ENCODE measurements at places on chromosomes 6 and 20.

GRCh38 chr6:159862103-159862502 is 28.7 kb upstream of the MAS1 start:
- DNase-seq: no peak

DNA sequence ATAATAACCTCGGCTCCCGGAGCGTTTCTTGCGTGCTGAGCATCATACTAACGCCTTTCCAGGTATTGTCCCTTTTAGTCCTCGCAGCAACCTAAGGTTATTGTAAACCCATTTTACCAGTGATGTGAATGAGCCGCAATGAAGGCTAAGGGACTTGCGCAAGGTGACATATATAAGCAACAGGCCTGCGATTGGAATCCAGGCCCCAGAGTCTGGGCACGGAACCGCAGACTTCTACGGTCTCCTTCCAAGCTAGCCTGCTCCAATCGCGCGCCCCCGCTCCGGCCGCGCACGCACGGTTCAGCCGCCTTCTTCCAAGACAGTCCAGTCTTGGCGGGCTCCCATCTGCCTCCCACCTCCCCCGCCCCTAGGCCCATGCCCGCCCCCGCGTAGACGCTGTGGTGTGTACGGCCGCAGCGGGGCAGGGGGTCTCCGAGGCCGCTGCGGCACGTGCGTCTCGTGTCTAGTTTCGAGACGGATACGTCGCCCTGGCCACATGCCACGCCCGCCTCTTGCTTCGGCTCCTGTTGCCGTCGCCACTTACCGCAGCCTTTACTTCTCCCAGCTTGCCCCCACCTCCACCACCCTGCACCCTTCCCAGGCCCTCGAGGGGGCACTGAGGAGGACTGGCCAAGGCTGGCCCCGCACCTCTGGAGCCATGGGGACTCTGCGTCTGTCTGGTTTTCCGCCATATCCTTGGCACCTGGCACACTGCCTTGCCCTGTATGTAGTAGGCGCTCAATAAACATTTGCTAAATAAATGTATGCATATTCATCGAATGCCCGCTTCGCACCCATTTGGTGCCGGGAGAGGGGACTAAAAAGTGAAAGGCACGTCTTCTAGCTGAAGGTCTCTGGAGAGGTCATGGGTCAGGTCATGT is 855 bp upstream of the GFOD1 start:
- DNase-seq: no peak

DNA sequence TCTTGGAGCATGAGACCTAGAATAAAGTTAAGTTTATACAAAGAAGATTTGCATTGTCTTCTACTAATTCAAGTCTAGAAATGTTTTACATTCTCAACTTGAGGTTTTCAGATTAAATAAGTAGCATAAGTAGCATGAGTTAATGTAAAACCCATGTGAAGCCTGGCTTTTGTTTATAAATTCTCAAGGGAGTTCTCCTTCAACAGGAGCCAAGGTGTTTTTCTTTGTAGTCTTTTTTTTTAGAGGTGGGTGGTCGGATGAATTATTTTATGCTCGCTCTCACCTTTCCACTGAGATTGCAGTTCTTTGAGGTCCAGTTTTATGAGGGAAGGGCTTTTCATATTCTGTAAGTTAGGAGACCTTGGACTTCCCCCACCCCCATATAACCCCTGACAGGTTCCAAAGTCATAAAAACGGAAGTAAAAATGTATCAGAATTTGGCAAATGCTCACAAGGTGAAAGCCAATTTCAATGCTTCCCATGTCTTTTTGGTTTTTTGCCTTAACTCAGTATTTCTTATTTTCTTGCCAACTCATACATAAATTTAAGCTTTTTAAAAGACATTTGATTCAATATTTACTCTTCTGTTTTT is 244.3 kb upstream of the ASCC3 start:
- DNase-seq: no peak

DNA sequence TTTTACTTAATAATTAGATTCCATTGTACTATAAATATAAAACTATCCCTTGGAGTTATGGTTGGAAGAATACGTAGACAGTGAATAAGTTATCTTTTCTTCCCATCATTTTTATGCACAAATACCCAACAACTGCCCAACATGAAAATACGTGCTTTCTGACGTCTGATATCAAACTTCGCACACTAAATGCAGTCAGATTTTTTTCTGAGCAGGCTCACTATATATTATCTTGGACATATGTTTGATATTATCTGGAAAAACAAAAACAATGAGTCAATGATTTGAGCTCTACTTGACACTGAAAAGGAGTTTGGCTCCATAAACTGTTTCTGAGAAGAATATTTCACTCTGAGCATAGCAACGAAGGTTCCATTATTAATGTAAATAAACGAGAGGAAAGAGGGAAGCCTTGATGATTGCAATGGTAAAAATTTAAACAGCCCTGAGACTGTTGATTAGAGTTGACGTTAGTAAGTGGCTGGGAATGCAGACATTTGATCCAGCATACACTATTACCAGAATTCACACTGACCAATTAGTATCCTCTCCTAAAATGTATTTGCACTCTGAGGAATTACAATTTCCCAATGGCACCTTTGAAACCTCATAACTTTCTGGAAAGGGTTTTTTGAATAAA is 1090.0 kb downstream of the EPHA7 start:
- no peak for DNase-seq

DNA sequence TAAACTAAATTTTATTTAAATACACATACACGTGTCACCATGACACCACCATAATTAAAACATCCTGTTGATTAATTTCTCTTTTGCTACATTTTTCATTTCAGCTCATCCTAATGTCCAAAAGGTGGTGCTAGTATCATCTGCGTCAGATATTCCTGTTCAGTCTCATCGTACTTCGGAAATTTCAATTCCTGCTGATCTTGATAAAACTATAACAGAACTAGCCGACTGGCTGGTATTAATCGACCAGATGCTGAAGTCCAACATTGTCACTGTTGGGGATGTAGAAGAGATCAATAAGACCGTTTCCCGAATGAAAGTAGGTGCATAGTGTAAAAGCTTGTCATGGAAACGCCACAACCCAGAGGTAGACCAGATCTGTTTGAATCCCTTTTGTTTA is 263.4 kb downstream of the UTRN start:
- DNase-seq: no peak

DNA sequence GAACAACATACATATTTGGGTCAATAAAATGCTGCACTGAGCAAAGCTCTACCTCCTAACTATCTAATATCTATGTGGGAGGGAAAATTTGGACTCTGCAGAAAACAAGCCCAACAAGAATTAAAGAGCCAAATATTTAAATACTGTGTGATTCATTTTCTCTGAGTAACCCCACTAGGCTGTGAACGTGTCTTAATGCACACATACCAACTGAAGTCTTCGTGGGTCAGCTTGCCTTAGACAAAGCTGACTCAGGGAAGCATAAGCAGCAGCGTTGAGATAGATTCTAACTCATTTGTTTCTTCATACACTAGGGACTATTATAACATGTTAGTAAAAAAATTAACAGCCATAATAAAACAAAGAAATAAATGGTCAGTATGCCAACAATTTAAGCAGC is 114.3 kb downstream of the GJA1 start:
- no peak for DNase-seq

DNA sequence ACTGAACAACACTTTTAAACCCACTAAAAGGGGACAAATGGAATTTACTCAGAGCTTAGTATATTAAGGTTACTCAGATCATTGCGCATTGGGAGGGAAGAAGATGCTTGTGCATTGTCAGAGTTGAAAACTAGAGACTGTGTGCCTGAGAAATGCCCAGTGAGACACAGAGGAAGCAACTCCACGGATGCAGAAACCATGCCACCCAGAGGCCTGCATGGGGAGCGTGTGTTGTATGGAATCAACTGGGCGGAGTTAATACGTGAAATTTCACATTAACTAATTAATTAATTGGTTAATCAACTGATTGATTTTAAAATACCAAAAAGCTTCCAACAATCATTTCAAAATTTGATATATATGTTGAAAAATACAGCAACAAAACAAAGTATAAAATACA is 391.6 kb downstream of the PLCB1 start:
- no peak for DNase-seq

DNA sequence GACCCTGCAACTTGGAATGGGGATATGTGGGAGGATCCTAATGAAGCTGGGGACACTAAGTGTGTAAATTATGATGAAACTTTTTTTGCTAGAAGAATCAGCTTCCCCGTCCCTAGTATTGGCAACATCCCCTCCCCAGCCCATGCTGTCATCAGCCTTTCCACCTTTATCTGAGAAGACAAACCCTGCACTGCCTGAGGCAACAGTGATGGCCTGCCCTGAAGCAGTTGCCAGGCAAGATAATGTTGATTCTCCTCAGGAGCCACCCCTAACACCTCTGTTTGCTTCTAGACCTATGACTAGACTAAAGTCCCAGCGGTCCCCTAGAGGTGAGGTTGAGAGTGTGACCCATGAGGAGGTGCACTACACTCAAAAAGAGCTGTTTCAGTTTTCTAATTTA is 27.1 kb downstream of the MICA start:
- no peak for DNase-seq

- DNase-seq: no peak
Measured at GRCh38 chr20:48456366-48457192, 371.2 kb downstream of the PREX1 start.

- DNase-seq: no peak
Measured at GRCh38 chr6:81475646-81476045, 276.8 kb downstream of the TENT5A start.

DNA sequence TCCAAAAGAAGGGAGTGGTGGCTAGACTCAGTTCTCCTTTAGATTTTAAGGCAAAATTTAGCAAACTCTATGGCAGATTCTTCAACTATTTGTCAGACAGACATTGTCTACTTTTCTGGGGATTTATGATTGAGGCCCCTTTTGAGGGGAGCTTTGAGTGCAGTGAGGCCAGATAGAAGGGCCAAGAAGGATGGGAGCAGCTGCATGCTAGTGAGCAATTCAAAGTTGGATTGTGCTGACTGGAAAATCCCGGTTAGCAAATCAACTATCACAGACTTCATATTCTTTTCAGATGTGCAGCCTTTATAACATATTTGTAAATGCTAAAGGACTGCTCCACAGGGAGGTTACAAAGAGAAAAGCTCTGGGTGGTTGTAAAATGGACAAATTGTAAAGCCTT is 35.0 kb upstream of the ESR1 start:
- no peak for DNase-seq

GRCh38 chr20:59628171-59628570 is 23.8 kb downstream of the PHACTR3 start:
- DNase-seq: no peak

DNA sequence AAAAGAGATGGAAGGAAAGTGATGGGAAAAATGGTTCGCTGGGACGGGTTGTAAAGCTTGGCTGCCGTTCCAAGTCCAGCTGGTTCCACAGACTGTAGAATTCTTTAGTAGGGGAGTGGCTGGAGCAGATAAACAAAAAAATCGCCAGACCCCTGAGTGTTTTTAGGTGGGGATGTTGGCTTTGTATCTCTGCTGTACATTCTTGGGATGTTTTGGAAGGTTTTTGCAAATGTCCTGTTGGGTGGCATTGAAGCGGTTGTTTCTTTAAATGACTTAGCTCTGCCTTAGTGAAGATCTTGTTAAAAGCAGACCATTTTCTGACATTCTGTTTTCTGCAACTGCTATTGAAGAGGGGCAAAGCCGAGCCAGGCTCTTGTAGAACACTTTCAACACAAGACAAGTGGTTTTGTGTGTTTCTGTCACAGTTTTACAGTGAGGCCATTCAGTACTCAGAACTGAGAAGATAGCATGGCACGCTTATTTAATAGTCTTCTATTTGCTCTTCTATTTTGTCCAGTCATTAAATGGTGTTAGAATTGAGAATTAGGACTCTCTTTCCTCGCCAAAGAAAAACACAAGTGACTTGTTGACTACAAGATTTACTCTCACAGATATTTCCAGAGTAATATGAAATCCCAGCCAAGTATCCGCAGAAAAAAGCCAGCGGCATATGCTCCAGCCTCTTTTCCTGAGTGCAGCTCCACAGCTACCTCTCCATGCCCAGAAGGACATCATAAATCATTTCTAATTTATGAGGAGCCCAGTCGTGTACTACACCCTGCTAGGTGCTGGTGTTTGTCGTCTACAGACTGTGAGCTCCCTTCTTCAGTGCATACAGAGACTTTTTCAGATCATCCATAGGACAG is 65.8 kb downstream of the PHACTR2 start:
- no peak for DNase-seq

DNA sequence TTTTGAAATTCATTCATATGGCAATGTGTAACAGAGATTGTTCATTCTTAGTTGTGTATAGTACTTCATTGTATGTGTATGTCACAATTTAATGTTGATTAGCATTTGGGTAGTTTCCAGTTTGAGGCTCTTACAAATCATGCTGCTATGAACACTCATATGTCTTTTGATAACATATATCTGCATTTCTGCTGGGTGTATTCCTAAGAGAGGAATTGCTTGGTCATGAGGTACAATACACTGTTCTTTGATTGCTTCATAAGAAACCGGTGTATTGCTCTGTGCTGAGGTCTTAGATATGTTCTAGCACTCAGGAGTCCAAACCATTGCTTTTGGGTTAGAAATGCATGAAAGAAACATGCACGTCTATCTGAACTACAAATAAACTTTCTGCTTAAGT is 492.9 kb upstream of the JAG1 start:
- DNase-seq: no peak

- DNase-seq: no peak
Measured at GRCh38 chr20:41179961-41180360, 42.6 kb downstream of the PLCG1 start.

- DNase-seq: no peak
Measured at GRCh38 chr20:37511610-37512275, 9.3 kb upstream of the NNAT start.

- DNase-seq: no peak
Measured at GRCh38 chr6:130453230-130453629, 87.4 kb downstream of the TMEM200A start.

GRCh38 chr6:57072108-57072507 is 17.9 kb upstream of the ZNF451 start:
- no peak for DNase-seq

DNA sequence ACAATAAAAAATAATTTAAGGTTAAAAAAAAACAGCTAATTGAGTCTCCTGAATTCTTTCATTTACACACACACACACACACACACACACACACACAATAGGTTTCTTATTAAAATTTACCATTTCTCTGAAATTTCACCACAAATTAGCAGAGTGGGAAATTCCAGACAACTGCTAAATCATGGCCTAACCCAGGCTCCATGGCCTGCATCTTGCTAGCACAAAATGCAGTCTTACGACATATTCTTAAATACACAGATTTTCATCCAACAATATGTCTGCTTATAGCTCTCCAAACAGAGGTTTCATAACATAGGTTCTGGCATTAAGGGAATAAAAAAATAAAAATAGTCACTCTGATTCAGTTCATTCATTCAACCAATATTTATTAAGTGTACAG is 46.9 kb downstream of the SOD2 start:
- DNase-seq: no peak

GRCh38 chr6:37102299-37103168 is 67.4 kb upstream of the PIM1 start:
- DNase-seq: peak; percentile 41

GRCh38 chr6:136134268-136134667 is 115.8 kb downstream of the MTFR2 start:
- DNase-seq: no peak

GRCh38 chr20:62733891-62734290 is 25.3 kb downstream of the NTSR1 start:
- no peak for DNase-seq

All from activated CD8-positive, alpha-beta memory T cell treated with anti-CD3 and anti-CD28 coated beads for 4 hours (primary cell).